ENCODE measurements at places on chromosomes 12 and 14. TPM values are rescaled to one million over a fixed set of nuclear protein-coding genes. Genes with fewer than 3 reads are reported as not detected.

DNA sequence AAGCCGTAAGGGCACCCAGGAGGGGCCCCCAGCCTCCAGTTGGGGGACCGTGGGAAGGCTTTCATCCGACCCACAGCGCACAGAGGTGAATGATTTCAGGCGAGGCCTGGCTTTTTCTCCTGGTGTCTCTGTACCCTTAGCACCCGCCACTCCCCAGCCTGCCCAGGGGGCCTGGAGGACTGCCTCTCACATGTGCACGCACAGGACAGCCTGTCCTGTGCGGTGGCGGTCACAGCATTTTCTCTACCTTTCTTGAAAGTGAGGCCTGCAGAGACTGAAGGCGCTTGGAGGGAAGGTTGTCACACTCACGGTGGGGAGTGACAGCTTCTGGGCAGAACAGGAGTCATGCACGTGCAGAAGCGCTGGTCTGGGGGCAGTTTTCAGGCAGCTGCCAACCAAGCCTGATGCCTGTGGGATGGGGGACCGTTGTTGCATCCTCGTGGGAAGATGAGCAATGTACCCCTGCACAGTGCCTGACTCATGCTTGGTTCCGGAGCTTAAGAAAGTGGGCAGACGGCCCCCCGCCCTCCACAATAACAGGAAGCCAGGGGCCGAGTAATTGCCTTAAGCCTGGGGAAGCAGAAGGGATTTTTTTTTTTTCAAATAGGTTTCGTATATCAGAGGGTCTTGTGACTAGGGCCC, 148.1 kb downstream of the TSPAN9 start:
- no peak for DNase-seq

DNA sequence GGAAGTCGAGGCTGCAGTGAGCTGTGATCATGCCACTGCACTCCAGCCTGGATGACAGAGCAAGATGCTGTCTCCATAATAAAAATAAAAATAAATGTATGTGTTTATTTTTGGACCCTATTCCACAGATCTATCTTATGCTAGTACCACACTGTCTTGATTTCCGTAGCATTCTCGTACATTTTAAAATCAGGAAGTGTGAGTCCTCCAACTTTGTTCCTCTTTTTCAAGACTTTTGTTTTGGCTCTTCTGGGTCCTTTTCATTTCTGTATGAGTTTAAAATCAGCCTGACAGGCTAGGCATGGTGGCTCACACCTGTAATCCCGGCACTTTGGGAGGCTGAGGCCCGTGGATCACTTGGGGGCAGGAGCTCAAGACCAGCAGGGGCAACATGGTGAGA, 25.8 kb downstream of the DAO start:
- no peak for DNase-seq

DNA sequence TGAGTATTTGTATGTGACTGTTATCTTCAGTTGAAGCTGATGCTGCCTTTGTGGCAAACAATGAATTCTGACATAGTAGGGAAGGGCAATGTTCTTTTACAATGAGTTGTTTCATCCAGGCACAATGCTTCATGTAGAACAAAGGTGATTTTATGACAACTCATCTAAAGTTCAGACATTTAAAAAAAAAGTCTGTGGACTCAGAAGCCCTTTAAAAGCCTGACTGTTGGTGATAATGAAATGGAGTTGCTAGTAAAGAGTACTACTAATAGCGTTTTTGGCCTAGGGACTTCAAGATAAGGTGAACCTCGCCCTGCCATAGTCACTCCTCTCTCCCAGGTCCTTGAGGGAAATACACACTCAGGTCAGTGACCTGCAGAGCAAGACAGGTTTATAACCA, 105.1 kb downstream of the AKAP6 start:
- no peak for DNase-seq

MIP gene
- total RNA-seq = not detected

DNA sequence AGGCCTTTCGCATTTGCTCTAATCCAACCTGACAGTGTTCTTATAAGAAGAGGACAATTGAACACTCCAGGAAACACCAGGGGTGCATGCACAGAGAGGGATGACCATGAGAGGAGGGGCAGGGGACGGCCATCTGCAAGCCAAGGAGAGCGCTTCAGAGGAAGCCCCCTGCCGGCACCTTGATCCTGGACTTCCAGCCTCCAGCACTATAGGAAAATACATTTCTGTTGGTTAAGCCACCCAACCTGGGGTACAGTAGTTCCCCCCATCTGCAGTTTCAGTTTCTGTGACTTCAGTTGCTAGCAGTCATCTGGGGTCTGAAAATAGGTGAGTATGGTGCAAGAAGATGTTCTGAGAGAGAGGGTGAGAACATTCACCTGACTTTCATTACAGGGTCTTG, 64.7 kb downstream of the CLMN start:
- no peak for DNase-seq

- peak; percentile 33 for DNase-seq
These were observed 8.1 kb downstream of the BCL7A start for GRCh38 chr12:122029620-122030423.

TCL1A gene
- not detected for total RNA-seq

TMED8 gene
- total RNA-seq = 28.2 TPM

KRT72 gene
- total RNA-seq = not detected

GRCh38 chr12:6201213-6201608, 1.0 kb downstream of the CD9 start:
- DNase-seq = peak; percentile 76

TAS2R42 gene
- total RNA-seq = not detected

DNA sequence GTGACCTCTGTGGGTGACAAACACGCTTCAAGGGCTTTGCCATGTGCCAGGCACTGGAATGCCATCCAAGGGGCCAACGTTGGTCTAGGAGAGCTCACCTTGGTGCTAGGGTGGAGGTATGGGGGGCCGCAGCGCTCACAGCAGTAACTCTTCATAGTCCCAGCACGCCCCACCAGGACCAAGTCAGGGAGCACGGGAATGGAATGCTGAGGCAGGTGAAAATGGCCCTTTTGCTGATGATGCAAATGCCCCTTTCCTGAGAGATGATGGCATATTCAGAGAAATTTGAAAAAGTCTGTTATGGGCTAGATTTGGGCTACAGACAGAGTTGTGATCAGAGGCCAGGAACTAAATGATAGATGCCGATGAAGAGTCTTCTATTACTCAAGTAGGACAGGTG, 10.0 kb upstream of the FAM181A start:
- no peak for DNase-seq

GRCh38 chr12:98572010-98572409, 21.5 kb upstream of the SLC25A3 start:
- no peak for DNase-seq

- no peak for DNase-seq
These were observed 473.1 kb downstream of the TMEM121 start for GRCh38 chr14:105999361-106000028.

LIN7A gene
- total RNA-seq = 16.3 TPM

SOCS4 gene
- 20.4 TPM for total RNA-seq

DNA sequence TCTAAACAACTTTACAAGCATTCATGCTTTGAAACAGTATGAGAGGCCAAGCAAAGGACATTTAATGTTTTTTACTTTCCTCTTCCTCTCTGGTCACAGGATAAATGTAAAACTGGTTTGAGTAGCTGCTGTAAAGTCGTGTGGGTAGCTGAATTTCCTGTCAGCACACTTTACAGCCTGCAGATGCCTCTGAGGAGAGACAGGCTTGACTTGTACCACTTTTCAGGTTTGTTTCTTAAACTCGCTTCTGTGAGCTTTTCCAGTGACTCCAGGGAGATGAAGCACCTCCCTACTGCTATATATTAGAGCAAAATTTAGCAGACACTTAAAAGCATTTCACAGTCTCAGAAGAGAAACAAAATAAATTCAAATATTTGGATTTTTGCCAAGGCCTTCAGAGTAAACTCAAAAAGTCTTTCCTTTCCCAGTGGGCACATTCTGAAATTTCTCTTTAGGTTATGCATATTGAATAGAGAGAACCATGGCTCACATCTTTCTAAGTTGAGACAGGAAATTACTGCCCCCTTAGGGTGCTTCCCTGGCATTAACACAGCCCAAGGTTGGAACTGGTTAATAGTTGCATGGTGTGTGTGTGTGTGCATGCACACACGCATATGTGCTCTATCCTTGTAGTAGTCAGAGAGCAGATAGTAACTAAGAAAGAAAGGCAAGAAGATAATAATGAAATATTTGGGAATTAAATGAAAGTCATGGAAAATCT, 557.3 kb upstream of the MIS18BP1 start:
- DNase-seq = no peak

APEX1 gene
- total RNA-seq = 179 TPM

DNA sequence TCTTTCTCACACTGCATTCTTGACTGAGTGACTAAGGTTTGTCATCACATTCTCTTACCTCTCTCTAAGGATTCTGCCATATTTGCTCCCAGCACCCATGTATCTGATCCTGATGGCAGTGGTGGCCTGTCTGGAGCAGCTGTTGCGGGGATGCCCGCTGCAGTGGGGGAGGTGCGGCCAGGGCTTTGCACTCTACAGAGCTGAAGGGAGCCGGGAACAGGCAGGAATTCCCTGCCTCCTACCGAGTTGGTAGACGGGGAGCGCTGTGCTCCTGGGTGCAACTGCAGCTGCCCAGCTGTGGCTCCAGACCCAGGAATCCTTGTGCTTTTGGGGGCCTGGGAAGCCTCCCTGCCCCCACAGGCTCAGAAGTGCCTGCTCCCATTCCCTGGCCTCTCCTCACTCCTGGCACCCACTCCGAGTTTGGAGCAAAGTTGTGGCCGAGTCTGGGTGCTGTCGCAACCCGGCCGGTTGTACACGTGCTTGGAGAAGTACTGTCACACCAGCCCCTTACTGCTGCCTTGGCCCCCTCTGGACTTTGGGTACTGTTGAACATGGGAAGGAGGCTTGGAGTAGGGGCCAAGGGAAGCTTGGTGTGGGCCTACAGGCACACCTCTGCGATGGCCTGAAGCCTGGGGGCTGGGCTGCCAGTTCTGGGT, 106.9 kb upstream of the OR4E1 start:
- no peak for DNase-seq

KRT2 gene
- total RNA-seq = not detected

DNA sequence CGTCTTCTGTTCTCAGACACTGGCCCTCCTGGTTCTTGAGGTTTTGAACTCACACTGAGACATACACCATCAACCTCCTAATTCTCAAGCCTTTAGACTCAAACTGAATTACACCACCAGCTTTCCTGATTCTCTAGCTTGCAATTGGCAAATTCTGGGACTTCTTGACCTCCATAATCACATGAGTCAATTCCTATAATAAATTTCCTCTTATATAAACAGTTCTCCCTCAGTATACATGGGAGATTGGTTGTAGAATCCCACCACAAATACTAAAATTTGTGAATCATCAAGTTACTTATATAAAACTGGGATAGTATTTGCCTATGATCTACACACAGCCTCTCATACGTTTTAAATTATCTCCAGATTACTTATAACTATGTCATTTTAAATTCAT, 162.2 kb downstream of the DIO2 start:
- no peak for DNase-seq

DNA sequence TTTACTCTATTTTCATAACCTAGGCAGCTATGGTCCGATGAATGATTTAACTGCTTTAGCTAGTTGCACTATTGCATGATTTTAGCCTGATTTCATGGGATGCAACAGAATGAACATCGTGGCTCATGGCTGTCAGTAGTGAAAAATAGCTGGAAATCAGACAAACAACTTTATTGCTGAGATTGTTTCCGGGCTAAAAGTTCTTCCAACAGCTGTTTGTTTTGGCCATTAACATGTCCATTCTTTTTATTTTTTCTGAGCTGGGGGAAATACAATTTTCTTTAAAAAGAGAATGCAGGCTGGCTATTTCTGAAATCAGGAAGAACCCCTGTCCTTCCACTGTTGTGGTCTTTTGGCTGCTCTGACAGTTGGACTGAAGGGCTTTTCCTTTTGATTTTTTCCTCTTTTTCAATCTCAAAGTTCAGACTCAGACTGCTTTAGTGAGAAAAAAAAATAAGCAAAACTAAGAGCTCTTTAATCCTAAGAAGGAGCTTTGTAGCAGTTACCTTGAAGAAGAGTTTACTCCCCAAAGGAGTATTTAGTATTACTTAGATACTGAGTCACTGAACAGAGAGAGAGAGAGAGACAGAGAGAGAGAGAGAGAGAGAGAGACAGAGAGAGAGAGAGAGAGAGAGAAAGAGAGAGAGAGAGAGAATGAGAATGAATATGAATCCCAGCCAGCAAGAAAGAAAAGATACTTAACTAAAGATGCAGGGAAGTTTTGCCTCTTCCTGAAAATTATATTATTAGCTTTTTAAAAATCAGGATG, at the start of gene NAV3:
Gene NAV3, plus strand, starts transcription at position 312 of the 769 bp plus-strand sequence. CDS start 568 bp downstream, outside the sequence.
- no peak for DNase-seq

Data from thyroid gland (tissue), 4 donors.